ENCODE measurements at places on chromosomes 13 and 19.

DNA sequence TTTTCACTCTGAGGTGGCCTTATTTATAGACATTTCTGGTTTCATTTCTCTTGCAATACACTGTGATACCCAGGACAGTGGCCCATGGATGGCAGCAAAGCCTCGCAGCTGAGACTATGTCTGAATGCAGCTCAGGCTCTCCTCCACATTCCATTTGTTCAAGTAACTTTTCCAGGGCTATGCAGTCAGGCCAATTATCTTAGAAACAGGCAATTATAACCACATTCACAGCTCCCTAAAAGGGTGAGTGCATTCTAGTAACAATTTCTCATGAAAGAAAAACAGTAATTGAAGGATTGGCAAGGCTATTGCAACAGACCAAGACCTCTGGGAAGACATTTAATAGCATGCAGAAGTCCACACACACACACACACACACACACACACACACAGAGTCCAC is 264.0 kb downstream of the TBC1D4 start:
- no peak for DNase-seq

DNA sequence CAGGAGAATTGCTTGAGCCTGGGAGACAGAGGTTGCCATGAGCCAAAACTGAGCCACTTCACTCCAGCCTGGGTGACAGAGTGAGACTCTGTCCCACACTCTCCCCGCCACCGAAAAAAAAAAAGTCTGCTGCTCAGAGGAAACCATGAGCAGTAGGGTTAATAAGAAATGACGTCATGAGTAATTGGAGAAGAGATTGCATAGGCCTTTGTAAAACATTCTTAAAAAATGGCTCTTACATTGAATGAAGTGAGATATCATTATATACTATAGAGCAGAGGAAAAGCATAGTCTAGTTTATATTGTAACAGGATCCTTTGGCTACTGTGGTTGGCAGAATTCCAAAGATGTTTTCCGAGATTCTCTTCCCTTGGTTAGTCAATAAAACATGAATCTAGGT is 228.2 kb downstream of the PCDH20 start:
- no peak for DNase-seq

DNA sequence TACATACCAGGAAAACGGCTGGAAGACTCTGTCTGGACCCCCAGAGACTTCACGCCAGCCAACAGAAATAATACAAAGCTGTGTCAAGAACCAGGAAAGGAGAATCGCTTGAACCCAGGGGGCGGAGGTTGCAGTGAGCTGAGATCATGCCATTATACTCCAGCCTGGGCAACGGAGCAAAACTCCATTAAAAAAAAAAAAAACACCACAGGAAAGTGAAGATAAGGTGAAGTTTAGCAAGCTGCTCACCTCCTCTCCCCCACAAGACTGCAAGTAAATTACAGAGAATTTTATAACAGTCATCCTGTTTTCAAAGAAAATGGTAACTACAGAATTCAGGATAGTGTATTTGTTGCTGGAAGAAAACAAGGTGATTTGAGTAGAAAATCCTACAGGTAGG is 984 bp upstream of the OR7G1 start:
- no peak for DNase-seq

- peak; percentile 79 for DNase-seq
Measured at GRCh38 chr13:98445340-98446233, 131.3 kb downstream of the STK24 start.

GRCh38 chr19:54017261-54017660 is 25.8 kb downstream of the CACNG6 start:
- no peak for DNase-seq

GRCh38 chr13:24619282-24619681 is 60.9 kb upstream of the ATP12A start:
- DNase-seq: no peak

DNA sequence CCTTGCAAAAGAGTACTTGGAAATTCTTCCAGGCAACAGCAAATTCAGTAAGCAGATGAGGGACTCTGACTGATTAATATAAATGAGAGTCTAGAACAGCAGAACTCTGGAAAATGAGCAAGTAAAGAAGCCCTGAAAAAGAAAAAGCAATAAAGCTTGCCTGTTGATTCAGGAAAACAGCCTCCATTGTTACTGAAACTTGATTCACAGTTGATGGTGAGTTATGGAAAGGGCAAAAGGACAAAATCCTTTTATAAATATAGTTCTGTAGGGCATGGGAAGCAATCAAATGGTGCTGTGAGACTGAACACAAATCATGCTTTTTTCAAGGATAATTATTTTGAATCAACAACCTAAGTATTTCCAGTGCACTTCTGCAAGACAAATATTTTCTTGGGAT is 67.7 kb downstream of the IRS2 start:
- no peak for DNase-seq

- DNase-seq: peak; percentile 71
Measured at GRCh38 chr19:17873786-17874757, 2.3 kb downstream of the SLC5A5 start.

- DNase-seq: no peak
Measured at GRCh38 chr19:6068711-6069110, 41.6 kb downstream of the RFX2 start.

DNA sequence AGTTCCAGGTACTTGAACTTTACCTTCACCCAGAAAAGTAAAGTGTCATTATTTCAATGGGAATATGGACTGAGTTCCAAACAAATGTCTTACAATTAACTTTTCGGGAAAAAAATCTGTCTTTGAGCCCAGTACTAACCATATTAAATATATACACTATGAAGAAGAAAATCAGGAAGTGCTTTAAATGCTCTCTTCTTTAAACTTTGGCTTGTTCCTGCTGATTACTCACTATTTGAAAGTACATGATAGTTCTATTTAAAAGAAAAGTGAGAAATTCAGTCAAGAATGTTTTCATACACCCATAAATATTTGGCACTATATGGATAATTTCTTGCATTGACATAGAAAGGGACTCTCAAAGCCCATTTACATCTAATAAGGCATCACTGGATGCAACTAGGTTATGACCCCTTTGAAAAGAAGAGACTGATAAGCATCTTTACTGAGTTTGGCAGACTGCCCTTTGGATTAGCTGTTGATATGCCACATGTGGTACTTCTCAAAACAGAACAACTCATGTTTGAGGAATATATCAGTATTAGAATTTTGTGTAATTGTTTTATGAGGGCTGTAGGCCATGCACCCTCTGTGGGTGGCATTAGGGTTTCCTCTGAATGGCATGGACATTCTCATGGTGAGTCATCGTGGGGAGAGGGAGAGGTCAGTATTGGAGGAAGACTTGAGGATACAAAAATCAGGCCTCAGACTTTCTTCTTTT is 25.0 kb upstream of the VWA8 start:
- DNase-seq: no peak

- DNase-seq: no peak
Measured at GRCh38 chr19:6343462-6343861, 10.1 kb upstream of the ACER1 start.

DNA sequence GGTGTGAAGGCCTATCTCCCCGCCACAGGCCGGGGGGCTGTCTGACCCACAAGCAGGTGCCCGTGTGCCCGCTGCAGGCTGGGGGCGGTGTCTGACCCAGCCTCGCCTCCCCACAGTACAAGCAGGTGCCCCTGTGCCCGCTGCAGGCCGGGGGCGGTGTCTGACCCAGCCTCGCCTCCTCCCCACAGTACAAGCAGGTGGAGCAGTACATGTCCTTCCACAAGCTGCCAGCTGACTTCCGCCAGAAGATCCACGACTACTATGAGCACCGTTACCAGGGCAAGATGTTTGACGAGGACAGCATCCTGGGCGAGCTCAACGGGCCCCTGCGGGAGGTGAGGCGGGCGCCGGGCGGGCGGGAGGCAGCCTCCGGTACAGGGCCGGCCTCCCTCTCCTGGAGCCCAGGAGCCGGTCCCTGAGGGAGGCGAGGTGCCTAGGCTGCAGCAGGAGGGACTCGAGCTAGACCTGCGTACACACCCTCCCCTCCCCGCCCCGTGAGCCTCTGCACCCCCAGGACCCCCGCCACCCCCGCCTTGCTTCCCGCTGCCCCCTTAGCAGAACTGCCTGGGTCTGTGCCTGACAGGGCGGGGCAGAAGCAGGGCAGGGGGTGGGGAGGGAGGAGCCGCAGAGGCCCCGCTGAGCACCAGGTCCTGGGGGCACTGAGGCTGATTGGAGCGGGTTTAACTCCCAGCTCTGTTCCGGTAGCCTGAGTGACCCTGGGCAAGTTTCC is 20.6 kb downstream of the HCN2 start:
- DNase-seq: peak; percentile 33

DNA sequence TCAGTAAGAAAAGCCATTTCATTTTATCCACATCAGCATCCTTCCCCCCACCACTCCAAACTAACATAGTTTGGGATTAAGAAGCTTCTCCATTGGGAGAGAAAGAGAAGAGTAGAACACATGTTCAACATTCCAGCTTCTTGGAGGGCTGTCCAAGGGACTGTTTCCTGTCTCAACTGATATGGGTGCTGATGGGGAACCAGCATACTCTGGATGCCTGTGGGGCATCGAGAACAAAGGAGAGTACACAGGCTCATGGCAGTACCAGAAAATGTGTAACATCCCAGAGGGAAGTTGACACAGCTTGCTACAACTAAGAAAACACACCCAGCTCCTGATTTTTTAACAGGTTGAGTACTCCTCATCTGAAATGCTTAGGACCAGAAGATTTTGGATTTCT is 24.7 kb downstream of the SUCLA2 start:
- DNase-seq: no peak

- DNase-seq: no peak
Measured at GRCh38 chr19:47779524-47780214, 1.2 kb downstream of the SELENOW start.

GRCh38 chr19:45424191-45425058 is 708 bp upstream of the ERCC1 start:
- peak; percentile 48 for DNase-seq

GRCh38 chr13:94658926-94659597 is 53.3 kb downstream of the SOX21 start:
- no peak for DNase-seq

DNA sequence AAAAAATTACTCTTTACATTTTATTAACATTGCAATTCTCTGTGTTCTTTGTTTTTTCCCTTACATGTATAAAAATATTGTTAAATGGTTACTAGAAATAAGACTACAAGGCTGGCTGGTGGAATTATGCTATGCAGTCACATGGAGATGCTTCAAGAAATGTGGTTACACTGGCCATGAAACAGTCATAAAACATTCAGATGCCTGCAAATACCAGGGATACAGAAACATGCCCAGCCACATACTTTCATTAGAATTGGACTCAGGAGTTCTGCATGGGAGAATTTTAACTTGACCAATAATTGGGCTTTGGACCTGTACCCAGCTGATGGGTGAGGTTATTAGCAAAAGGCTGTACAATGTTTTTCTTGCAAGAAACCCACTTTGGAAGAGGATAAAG is 1407.7 kb upstream of the SLC10A2 start:
- no peak for DNase-seq

- DNase-seq: no peak
Measured at GRCh38 chr13:112624040-112624439, 36.1 kb upstream of the TUBGCP3 start.

GRCh38 chr13:22126433-22127021 is 455.7 kb downstream of the FGF9 start:
- no peak for DNase-seq

DNA sequence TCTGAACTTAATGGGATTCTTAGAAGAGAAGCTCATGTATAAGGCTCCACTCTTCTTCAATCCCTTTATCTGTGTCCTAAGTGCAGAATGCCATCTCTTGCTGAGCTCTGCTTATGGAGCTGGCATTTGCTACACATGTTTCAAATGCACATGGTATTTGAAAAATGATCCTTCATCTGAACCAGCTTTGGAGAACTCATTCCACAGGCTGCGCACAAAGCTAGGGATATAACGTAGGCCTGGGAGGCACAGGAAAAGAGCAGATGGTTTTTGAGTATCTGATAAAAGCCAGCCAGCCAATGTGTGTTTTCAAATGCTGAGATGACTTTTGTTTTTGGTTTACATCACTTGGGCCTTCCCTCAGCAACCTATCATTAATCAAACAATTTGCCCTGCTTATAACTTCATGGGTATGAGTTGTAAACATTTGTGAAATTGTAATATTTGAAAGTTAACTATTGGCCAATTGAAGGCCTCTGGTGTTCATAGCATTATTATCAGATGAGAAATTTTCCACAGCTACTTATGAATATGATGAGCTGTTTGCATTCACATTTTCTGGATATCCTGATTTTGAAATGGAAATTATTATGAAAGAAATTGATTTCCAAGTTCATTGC is 729.0 kb downstream of the FGF9 start:
- no peak for DNase-seq

GRCh38 chr13:75196147-75196837 is 285.7 kb downstream of the TBC1D4 start:
- no peak for DNase-seq

DNA sequence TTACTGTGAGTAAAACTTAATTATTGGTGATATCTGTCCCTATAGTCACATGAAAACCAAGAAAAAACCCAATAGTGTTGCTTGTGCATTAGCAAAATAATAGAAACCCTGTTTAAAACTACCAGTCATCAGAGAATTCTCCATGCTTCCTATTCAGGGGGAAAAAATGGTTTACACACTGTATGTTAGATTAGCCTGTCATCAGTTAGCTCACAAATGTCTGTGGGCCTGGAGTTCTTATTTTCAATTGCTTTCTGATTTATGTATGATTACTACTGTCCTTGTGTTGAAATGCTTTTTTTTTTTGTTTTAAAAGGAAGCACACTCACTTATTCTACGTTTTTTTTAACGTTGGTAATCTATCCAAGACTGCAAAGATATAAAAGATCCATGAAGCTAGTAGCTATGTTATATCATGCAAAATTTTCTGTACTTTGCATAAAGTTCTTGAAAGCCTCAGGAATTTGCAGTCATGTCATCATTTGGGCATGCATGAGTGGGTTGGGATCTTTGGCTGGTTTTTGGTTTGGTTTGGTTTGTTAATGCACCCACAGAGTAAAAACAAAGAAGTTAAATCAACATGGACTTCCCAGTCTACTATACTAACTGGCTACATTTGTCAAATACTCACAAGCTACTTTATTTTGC is 25.9 kb downstream of the RXFP2 start:
- no peak for DNase-seq

Data from activated naive CD4-positive, alpha-beta T cell treated with Interleukin-2 at 50 U/mL for 16 hours (primary cell).